Right kidney (tissue), 9 donors: ENCODE measurements at places on chromosomes 2 and 18.

- no peak for DNase-seq
These were observed 62.0 kb upstream of the SRD5A2 start for GRCh38 chr2:31642707-31643106.

GRCh38 chr2:198731842-198732399, 725.8 kb downstream of the SATB2 start:
- DNase-seq, result no peak

DNA sequence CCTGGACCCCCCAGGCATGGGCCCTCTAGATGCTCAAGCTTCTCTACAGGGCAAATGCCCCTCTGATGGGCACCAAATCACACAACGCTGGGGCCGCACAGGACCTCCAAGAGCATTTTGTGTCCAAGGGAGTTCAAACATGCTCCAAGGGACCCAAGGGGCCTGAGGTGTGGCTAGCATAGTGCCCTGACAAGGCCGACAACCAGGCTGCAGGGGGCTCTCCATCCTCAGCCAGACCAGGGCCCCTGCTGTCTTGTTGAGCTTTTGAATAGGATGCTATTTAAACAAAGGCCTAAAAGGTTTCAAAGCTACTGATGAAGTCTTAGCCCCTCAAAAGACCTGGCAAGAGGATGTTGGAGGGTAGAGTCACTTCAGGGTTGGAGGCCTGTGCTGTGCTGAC, 33.1 kb downstream of the EN1 start:
- no peak for DNase-seq

GRCh38 chr18:27278131-27278530, 93.0 kb upstream of the CHST9 start:
- no peak for DNase-seq

GRCh38 chr2:176725873-176726645, 456.8 kb downstream of the MTX2 start:
- DNase-seq, result no peak

GRCh38 chr18:31688606-31689005, 4.2 kb upstream of the B4GALT6 start:
- no peak for DNase-seq

DNA sequence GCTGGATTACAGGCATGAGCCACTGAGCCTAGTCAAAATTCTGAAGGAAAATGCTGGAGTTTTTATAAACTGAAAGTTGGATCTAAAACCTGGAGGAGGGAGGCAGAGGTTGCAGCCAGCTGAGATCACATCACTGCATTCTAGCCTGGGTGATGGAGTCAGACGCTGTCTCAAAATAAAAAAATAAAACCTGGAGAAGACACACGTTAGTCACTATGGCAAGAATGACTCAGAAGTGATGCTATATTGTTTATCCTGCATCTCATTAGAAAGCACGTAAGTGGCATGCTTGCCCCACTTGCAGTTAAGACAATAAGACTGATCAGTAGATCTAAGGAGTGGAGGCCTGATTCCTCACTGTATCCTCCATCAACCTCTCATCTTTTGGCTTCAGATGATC, 106.6 kb upstream of the STON1 start:
- DNase-seq, result no peak

DNA sequence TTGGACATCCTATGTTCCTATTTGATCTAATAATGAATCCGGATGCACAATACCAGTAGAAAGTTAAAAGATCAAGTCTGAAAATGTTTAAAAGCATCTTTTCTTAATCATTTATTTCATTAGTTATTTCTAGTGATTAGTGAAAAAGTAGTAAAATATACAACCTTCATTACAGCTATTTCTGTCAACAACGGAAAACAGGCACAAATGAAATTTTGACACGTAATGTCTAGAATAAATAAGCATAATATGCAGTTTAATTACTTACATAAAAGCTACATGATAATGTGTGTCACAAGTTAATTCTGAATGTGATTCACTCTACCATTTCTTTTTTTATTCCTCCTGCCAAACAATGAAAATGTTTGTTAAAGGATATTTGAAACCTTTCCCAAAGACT, 216.1 kb downstream of the MYCN start:
- DNase-seq, result no peak
